ENCODE measurements at places on chromosomes 3 and 15.

GRCh38 chr3:107650788-107651187 is 128.0 kb downstream of the BBX start:
- H3K36me3 ChIP-seq: peaks cover 15% of the 10 kb centered on the region
- H3K4me1 ChIP-seq: peaks cover 25% of the 10 kb centered on the region
- DNase-seq: no peak
- peak overlapping the region; percentile 6 for H3K27ac ChIP-seq

- DNase-seq: no peak
- H3K36me3 ChIP-seq: no peaks in the 10 kb centered on the region
- H3K4me3 ChIP-seq: no peak overlapping the region
- H3K27me3 ChIP-seq: no peaks in the 10 kb centered on the region
Measured at GRCh38 chr3:139906418-139906817, 28.6 kb upstream of the CLSTN2 start.

DNA sequence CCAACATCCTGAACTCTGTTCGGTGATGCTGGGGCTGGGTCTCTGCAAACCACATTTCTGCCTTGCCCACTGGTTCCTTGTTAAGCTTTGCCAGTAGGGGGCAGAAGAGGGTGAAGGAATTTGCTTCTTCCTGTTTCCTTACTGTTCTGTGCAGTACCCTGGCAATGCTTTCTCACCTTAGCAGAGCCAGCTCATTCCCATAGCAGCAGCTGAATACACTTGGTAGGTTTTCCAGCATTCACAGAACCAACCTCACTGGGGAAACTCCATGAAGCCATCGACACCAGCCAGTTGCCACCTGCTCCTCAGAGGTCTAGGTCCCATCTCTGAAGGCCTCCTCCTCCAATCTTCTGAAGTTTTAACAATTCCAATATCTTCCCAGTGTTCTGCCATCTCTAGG is 308.4 kb downstream of the PDCD6IP start:
- no peaks in the 10 kb centered on the region for H3K36me3 ChIP-seq
- no peak overlapping the region for H3K27ac ChIP-seq
- peak; percentile 16 for DNase-seq
- H3K4me1 ChIP-seq: peaks cover 16% of the 10 kb centered on the region
- no peak overlapping the region for H3K4me3 ChIP-seq
- peaks cover 4% of the 10 kb centered on the region for H3K27me3 ChIP-seq

- no peak for DNase-seq
- H3K36me3 ChIP-seq: peaks cover 2% of the 10 kb centered on the region
- H3K4me1 ChIP-seq: peaks cover 32% of the 10 kb centered on the region
Measured at GRCh38 chr15:41688671-41689070, 28.5 kb downstream of the MGA start.

- no peaks in the 10 kb centered on the region for H3K36me3 ChIP-seq
- no peak overlapping the region for H3K4me3 ChIP-seq
- no peak overlapping the region for H3K27ac ChIP-seq
- no peaks in the 10 kb centered on the region for H3K4me1 ChIP-seq
Measured at GRCh38 chr3:160174621-160175020, 50.6 kb upstream of the C3orf80 start.

DNA sequence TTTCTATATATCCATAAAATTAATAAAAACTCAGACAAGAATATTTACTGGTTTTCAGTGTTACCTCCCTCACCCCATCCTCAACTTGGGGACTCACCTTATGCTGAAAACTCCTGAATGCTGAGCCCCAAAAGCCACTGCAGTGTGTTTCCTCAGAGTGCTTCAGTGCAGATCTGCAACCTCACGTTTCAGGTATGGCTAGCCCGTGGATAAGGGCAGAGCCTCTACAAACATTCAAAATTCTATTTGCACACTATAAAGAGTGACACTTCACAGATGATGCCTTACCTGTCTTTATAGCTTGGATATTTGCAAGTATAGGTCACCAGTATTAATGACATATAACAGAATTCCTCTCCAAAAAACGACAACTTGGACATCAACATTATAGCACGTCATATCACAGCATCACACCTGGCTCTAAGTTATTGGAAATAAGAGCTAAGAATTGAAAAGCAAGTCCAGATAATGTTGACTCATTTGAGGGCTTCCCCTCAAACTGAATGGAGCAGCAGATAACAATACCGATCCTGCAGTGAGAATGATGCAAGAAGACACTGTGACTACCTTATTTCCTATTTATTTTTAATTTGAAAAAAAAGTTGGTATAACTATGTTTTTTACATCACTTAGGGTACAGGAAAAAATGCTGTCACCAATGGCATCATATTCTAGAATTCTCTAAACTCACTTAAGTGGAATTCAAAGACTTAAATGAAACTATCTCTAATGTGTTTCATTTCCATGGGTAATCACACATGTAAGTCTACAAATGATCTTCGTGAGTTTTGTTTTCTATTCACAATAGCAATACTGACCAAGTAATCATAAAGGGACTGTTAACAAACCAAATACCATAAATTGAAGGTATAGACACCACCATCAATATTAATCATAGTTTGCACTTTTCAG is 40.7 kb upstream of the RSL24D1 start:
- no peaks in the 10 kb centered on the region for H3K27me3 ChIP-seq
- no peak overlapping the region for H3K4me3 ChIP-seq
- no peak for DNase-seq
- H3K4me1 ChIP-seq: peaks cover 5% of the 10 kb centered on the region

DNA sequence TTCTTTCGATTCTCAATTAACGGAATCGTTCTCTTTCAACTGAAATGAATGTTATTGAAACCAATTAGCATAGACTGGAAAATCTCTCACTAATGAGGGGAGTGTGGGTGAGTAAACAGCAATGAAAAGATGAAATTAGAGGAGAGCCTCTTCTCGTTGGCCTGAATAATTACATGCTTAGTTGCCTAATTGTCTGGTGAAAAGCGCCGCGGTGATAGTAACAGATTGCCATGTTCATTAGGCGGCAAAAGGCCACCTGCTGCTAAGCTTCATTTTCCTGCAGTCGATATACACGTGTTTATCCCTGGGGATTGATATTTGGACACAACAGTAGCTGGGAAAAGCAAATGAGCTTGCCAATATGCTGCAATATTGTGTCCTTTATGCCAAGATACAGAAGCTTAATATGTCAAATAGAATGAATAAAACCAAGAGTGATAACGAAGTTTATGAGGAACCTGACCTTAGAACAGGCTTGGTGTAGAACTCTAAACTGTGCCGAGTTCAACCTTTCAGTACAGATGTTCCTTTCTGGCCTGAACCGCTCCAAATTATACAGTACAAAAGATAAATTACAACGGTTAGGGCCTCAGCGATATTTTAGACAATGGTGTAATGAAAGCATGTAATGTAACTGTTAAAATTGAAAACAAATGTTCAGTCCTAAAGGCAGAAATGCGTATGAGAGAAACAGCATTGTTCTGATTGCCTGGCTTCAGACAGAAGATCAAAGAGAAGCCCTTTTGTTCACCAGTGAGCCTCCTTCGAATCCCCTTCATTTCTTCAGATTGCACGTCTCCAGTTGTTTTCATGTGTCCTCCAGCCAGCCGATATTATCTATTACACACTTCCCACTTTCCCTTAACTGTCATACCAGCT is 185.2 kb downstream of the SHOX2 start:
- no peak for DNase-seq
- H3K36me3 ChIP-seq: no peaks in the 10 kb centered on the region
- H3K27ac ChIP-seq: no peak overlapping the region
- no peaks in the 10 kb centered on the region for H3K27me3 ChIP-seq

DNA sequence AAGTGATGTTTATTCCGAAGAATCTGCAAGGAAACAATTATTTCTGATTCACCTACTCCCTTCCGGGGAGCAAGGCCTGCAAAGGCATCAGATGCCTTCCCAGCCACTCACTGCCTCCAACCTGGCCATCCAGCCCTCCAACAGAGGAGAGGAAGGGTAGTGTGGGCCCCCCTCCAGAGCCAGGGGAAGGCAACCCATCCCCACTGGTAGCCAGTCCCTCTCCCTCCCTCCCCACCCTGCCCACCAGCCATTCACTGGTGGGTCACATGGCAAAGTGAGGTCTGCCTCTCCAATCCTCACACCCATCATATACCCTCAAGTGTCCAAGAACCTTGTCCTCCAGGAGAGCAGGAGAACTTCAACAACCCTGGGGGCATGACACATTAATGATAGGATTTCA is 2.4 kb upstream of the VIPR1 start:
- peaks cover 12% of the 10 kb centered on the region for H3K27me3 ChIP-seq
- peaks cover 14% of the 10 kb centered on the region for H3K4me1 ChIP-seq
- no peak overlapping the region for H3K4me3 ChIP-seq

DNA sequence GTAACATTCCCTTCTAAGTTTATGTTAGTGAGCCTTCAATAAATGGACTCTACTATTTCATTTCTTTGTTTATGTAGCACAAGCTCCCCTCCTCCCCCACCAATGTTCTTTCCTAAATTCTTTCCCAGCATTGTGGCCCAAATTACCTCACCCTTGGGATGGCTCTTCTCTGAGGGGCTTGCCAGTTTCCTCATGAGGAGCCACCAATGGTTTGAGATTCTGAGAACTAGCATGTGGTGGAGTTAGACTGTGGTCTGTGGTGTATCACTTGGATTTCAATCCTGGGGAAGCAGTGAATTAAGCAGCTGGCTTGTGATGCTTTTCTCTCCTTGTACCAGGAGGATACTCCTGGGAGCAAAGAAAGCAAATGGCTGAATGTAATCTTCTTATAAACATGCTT is 50.0 kb upstream of the NPHP3 start:
- H3K27me3 ChIP-seq: peaks cover 9% of the 10 kb centered on the region
- no peaks in the 10 kb centered on the region for H3K4me1 ChIP-seq
- no peak overlapping the region for H3K27ac ChIP-seq

DNA sequence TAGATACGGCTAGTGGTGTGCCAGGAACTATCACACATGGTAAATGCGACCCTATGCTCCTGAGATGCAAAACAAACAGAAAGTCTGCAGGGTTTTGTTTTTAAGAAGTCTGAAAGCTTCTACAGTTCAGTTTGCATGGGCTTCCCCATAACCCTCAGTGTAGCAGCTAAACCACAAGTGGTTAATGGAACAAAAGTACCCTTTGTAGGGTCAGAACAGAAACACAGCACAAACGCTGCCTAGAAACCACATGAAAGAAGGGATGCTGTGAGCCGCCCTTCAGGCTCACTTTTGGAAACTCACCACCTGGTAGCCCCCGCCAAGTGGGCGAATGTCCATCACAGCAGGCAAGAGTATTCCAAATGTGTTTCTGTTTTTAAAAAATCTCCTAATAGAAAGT is 46.2 kb downstream of the CTDSPL start:
- H3K4me1 ChIP-seq: no peaks in the 10 kb centered on the region
- no peaks in the 10 kb centered on the region for H3K36me3 ChIP-seq
- H3K27me3 ChIP-seq: peaks cover 14% of the 10 kb centered on the region
- DNase-seq: no peak
- H3K27ac ChIP-seq: no peak overlapping the region
- no peak overlapping the region for H3K4me3 ChIP-seq

GRCh38 chr15:89335298-89336041 is 846 bp upstream of the POLG start:
- H3K27me3 ChIP-seq: no peaks in the 10 kb centered on the region
- H3K4me1 ChIP-seq: peaks cover 26% of the 10 kb centered on the region
- H3K27ac ChIP-seq: peak overlapping the region; percentile 100
- H3K4me3 ChIP-seq: peak overlapping the region; percentile 89

DNA sequence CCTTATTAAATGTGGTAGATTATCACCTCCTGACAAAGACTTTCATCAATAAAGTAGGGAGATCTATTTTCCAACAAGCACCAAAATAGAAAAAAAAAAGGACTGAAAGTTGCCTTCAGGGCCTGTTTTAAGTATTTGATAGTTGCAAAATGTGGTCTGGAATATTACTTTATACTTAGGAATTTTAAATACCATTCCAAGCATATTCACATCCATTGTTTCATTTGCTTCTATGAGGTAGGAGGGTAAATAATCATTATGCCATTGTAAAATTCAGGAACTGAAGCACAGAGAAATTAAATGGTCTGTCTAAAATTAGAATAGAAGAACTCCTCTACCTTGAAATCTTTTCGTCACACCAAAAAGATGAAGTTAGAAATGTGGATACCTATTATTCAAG is 110.0 kb downstream of the TMCC1 start:
- H3K4me3 ChIP-seq: no peak overlapping the region
- H3K36me3 ChIP-seq: peaks cover 4% of the 10 kb centered on the region
- H3K27me3 ChIP-seq: no peaks in the 10 kb centered on the region
- peaks cover 2% of the 10 kb centered on the region for H3K4me1 ChIP-seq

DNA sequence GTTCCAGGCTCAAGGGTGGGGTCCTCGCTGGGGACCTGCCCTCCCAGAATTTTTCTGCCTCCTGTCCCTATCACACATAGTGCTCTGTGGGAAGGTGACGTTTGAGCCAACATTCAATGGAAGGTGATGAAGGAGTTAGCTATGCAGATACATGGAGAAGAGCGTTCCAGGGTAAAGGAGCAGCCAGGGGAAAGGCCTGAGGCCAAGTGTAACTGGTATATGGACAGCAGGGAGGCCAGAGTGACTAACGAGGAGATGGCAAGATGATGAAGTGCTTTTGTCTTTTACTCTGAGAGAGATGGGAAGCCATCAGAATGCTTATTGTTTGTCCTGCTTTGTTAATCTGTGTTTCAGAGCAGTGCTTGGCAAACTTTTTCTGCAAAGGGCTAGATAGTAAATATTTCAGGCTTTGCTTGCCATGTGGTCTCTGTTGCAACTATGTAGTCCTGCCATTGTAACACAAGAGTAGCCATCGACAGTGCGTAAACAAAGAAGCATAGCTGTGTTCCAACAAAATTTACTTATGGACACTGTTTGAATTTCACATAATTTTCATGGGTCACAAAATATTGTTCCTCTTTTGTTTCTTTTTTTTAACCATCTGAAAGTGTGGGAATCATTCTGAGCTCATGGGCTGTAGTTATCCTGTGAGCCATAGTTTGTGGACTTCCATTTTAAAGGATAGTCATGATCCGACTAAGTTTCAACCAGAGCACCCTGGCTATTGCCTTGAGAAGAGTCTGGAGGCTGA is 25.8 kb upstream of the PIAS1 start:
- H3K36me3 ChIP-seq: no peaks in the 10 kb centered on the region
- peaks cover 9% of the 10 kb centered on the region for H3K27me3 ChIP-seq

- DNase-seq: no peak
- no peak overlapping the region for H3K4me3 ChIP-seq
- no peaks in the 10 kb centered on the region for H3K36me3 ChIP-seq
- no peak overlapping the region for H3K27ac ChIP-seq
Measured at GRCh38 chr15:62190274-62190673, 25.2 kb upstream of the C2CD4B start.

- no peak overlapping the region for H3K27ac ChIP-seq
- H3K4me1 ChIP-seq: no peaks in the 10 kb centered on the region
- DNase-seq: no peak
- peaks cover 16% of the 10 kb centered on the region for H3K36me3 ChIP-seq
Measured at GRCh38 chr15:59150185-59150584, 45.2 kb downstream of the CCNB2 start.

DNA sequence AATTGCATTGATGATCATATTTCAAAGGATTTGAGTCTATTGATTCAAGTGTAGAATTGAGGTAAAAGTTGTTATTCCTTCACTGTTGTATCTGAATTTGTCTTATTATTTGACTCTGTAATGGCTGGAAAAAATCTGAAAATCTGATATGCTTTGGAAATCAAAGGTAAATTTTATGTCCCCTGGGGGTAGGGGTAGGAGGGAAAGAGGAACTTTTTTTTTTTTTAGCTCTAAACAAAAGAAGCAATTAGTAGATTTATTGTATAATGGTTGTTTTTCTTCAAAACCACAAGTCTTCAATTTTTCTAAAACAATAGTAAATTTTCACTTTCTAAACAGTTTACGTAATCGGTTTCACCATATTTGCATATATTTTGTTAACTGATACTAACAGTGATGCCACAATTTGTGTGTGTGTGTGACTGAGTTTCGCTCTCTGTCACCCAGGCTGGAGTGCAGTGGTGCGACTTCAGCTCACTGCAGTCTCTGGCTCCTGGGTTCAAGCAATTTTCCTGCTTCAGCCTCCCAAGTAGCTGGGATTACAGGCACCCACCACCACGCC is 91.7 kb upstream of the GOLGA6L4 start:
- no peaks in the 10 kb centered on the region for H3K36me3 ChIP-seq
- no peak overlapping the region for H3K27ac ChIP-seq
- H3K27me3 ChIP-seq: peaks cover 5% of the 10 kb centered on the region
- H3K4me1 ChIP-seq: peaks cover 6% of the 10 kb centered on the region
